ENCODE measurements at places on chromosomes 5 and 9. TPM values are rescaled to one million over a fixed set of nuclear protein-coding genes. Genes with fewer than 3 reads are reported as not detected.

IFNB1 gene
- not detected for total RNA-seq

DNA sequence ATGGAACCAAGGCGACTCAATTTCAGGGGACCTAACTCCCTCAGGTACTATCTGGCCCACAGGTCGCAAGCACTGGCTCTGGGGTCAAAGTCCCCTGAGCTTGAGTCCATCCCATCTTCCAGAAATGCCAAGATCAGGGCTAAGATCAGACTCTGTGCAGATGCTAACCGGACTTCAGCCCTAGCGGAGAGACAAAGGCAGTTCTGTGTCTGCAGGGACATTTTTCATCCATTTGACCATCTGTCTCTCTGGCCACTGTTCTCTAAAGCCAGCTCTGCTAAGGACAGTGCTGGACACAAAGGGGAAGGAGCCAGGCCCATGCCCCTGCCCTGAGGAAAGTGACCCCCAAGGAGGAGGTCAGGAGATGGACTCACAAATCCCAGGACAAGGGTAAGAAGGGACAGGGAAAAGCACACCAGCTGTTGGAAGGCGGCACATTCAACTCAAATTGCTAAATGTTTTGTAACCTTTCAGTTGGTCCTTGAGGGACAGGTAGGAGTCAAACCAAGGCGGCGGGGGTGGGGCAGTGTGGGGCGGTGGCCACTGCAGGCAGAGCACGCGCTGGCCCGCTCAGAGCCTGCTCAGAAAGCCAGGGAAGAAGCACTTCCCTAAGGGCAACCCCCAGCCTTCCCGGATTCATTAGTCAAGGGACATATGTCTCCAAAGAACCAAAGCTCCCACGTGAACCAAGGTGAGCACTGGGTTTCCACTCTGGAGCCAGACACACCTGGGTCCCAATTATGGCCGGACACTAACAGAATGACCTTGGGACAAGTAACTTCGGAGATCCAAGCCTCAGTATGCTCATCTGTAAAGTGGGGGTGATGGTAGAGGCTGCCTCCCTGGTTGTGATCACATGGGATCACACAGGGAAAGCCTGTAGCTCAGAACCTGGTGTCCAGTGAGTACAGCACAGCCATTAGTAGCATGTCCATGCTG is 42.8 kb downstream of the STK10 start:
- peak; percentile 68 for DNase-seq

DNA sequence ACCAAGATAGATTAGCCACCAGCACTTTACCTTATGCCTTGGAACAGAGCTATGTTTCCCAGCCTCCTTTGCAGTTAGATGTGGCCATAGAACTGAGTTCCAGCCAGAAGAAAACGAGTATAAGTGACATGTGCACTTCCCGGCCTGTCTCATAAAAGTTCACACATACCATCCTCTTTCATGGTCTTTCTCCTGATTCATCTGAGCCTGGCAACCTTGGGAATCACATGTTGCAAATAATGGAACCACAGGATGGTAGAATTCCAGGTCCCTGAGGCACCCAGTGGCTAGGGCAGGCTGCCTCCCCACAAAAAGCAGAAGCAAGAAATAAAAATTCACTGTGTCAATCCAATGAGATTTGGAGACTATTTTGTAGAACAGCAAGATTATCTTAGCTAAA is 128.1 kb downstream of the PDE4D start:
- no peak for DNase-seq

GRCh38 chr5:27392716-27393115 is 354.3 kb upstream of the CDH9 start:
- no peak for DNase-seq

ENTREP1 gene
- total RNA-seq: 25.1 TPM

GRCh38 chr5:8340739-8341344 is 471.9 kb downstream of the MTRR start:
- DNase-seq: no peak

- DNase-seq: no peak
Measured at GRCh38 chr5:25763781-25764180, 1119.0 kb upstream of the CDH10 start.

Measured in cardiac septum (tissue), 1 donor.